ENCODE measurements at places on chromosomes 5 and 9.

DNA sequence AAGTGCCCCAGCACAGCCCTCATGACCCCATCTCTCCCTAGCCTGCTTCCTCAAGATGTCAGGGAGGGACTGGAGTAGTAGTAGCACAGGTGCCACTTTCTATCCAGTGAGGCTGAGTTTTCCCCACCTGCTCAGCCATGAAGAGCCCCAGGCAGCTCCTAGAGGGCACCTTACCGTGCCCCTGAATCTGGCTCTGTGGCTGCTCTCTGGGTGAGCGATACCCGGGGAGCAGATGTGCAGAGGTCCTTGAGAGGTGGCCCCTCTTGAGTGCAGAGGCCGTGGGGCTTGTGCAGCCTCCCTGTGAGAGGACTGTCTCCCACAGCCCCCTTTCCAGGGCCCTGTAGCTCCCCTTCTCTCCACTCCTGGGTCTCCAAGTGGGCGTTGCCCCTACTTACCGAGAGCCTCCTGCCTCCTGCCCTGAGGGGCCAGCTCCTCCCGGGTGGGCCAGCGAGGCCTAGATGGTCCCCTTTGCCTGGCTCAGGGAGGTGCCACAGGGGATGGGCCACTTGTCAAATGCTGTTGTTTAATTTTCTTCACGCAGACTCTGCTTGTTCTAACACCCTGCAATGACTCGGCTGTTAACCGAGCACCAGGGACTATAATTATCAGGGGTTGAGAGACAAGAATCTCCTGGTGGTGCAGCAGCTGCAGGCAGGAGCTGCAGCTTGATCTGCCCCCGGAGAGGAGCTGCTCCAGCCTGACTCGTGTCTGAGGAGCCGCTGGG lies 29.6 kb upstream of the PITX1 start:
- DNase-seq = no peak

DNA sequence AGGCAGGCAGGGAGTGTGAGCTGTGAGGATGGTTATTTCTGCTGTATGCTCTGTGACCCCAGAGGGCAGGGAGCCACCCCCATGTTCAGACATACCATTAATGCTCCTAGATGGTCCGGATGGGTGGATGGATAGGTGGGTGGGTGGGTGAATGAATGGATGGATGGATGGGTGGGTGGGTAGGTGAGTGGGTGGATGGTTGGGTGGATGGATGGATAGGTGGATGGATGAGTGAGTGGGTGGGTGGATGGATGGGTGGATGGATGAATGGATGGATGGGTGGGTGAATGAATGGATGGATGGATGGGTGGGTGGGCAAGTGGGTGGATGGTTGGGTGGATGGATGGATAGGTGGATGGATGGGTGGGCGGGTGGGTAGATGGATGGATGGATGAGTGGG lies 63.4 kb upstream of the BARHL1 start:
- DNase-seq = no peak

DNA sequence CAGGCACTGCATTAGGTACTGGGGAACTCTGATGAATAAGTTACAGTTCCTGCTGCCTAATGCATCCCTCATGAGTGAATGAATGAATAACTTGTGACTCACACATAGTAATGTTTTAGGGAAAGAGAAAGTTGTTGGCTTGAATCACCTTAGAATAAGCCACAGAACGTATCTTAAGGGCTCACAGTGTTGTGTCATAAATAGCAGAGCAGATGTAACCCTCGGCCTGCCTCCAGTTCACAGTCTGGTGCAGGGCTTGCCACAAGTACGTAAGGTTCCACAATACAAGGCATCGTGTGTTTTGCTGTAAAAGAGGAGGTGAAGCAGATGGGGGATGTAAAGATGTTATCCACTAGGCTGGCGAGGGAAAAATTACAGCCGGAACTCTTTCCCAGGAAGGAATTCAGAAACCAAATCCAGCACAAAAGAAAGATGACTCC lies 218.7 kb downstream of the TRPM3 start:
- no peak for DNase-seq

GRCh38 chr5:172714491-172715420 lies 56.2 kb downstream of the DUSP1 start:
- DNase-seq = peak; percentile 89

GRCh38 chr9:32992595-32993238 lies 8.7 kb downstream of the APTX start:
- DNase-seq = no peak

- DNase-seq = no peak
These were observed 31.9 kb downstream of the ARSB start for GRCh38 chr5:78953092-78953800.

- no peak for DNase-seq
These were observed 17.9 kb upstream of the C5orf47 start for GRCh38 chr5:173970878-173971650.

GRCh38 chr9:137315581-137316011 lies 13.5 kb upstream of the NRARP start:
- DNase-seq = no peak

DNA sequence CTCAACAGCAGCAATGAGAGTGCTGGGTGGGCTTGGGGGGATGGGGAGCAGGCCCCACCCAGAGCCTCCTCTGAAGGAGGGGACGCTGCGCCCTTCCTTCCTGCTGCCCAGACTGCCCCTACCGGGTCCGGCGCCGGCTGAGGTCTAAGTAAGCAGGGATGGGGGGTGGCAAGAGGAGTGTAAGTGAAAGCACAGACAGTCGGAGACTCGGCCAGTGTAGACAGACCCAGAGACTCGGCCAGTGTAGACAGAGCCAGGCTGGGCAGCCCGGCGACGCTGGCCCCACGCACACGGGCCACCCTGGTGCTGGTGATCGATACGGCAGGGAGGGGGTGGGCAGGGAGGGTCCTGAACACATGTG lies 7.4 kb upstream of the ENTPD8 start:
- DNase-seq = peak; percentile 11

DNA sequence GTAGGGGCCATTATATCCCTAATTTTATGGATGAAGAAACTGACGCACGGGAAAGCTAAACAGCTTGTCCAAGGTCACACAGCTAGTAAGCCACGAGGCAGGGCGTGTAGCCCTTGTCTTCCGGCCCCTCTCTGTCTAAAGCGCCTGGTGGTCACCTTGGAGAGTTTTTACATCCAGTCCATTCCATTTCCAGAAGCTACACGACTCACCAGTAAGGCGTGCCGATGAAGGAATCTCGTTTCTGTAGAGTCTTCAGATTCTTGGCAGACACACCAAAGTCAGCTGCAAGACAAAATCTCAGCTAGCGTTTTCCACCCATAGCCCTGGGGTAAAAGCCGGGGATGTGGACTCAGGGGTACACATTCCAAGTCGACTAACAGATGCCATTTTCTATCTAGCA lies 80.5 kb downstream of the STK10 start:
- DNase-seq = no peak

GRCh38 chr5:143671674-143672569 lies 140.0 kb upstream of the HMHB1 start:
- no peak for DNase-seq

DNA sequence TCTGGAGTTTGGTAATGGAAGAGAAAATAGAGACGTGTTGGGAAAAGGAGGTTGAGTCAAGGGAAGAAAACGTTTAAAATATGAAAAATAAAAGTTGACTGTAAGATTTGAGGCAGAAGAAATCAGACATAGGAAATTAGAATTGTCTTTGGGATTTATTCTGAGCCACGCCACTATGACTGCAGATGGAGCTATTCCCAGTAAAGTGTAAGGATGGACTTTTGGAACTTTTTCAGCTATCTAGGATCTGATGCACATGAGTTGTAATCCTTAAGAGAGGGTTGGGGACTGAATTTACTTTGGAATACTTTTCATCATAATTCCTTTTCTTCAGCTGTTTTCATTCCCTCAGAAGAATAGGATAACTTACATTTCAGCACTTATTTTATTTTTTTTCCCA lies 336.7 kb downstream of the FAM170A start:
- no peak for DNase-seq

DNA sequence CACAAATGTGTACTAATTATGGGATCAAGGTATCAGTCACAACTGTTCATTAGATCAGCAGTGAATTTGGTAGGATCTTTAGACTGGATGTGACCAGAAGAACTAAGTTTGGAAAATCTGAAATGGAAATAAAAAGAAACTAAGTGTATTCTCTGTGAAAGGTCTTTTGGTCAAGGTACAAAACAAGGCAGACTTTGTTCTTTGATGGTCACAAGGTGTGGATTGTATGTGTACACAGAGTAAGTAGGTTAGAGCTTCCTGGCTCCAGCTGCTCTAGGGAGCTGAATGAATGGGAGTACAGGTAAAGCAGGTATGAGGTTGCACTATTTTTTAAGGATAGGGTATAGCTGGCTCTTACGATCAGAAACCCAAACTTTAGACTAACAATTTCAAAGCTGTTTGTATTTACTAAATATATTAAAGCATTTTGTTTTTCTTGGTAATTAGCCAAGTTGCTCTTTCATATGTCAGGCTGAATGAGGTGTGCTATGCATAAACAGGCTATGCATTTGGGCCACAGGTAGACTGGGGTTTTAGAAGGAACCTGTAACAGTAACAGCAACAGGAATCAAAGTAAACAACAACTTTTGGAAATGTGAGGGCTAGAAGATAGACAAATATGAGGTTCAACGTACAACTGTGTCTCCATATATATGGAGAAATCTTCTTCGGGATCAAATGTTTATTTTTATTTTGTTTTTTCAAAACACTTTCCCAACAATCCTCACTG lies 32.5 kb downstream of the FAM169A start:
- DNase-seq = no peak

- DNase-seq = no peak
These were observed 37.2 kb upstream of the HNRNPA0 start for GRCh38 chr5:137791387-137791786.

- DNase-seq = peak; percentile 62
These were observed 571 bp downstream of the PPIC start for GRCh38 chr5:123035918-123036390.

- DNase-seq = no peak
These were observed 85.4 kb downstream of the IRX2 start for GRCh38 chr5:2666081-2666480.

DNA sequence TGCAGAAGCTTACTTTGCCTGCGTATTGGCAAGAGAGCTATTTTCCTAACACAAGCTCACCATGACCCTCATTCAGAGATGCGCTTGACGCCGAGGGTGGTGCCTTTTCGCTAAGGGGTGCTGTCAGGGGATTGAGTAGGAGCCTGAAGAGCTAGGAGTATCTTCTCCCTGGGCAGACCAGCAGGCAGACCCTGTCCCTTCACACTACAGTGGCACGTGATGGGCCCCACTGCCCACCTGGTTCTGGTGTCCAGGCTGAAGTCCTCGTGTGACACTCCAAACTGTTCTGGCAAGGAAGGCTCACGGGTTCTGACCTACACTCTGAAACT lies 198.3 kb downstream of the AUH start:
- DNase-seq = no peak

GRCh38 chr5:144598451-144599068 lies 427.9 kb downstream of the KCTD16 start:
- peak; percentile 49 for DNase-seq

DNA sequence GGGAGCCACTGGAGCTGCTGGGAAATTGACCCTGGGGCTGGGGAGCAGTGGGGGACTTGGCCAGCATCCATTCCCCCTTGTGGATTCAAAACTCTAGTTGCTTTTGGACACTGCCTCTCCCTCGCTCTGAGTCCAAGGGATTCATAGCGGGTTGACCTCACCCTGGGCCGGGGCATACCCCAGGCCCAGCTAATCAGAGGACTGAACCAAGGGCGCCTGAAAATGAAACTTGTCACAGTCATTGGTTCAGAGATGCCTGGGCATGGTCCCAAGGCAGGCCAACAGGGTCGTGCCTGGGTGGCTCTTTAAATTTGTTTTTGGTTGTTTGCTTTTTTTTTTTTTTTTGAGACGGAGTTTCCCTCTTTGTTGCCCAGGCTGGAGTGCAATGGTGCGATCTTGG lies 22.6 kb downstream of the STK10 start:
- no peak for DNase-seq

GRCh38 chr5:176677209-176677939 lies 30.1 kb downstream of the TSPAN17 start:
- no peak for DNase-seq

- no peak for DNase-seq
These were observed 194.3 kb downstream of the PALM2AKAP2 start for GRCh38 chr9:109974143-109974917.

DNA sequence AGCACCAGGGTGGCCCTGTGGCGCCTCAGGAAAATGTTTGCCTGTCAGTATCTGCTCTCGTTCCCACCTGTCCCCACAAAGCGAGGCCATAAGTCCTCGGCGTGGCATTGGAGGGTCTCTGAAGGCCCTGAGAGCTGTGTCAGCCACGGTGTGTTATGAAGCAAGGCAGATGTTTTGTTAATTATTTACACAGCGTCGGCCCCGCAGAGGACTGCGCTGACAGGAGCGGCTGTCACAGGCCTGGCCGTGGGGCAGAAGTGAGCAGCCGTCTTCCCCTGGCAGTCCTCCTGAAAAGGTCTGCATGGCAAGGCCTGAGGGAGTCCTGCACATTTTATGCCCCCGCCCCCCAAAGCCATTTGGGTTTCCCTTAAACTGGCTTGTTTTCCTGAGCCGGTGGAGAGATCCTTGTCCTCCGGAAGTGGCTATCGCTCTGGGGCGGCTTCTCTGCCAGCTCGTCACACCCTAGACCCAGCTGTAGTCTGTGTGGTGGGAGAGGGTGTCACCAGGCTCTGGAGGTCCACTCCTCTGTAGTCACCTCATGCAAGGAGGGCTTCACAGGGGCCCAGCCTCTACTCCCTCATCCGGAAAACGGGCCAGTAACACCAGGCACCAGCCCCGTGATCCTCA lies 6.2 kb downstream of the NEK6 start:
- DNase-seq = no peak

- no peak for DNase-seq
These were observed 2.7 kb upstream of the CLPTM1L start for GRCh38 chr5:1347571-1347970.

DNA sequence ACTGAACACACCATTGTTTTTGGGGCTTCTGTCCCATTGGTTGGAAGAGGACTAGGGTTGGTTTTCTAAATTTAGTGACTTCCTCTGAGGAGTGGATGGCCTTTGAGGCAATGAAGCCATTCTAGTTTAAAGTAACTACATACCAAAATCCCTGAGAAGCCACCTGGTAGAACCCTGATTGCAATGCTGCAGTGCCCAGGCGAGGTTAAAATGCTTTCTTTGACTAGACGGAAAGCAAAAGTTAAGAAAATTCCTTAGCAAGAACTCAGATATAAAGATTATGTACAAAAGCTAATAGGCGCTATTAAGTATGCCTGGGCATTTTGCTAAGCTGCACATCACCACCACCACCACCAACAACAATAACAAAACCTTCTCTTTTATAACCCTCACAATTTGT lies 20.6 kb downstream of the GLRX start:
- DNase-seq = no peak

DNA sequence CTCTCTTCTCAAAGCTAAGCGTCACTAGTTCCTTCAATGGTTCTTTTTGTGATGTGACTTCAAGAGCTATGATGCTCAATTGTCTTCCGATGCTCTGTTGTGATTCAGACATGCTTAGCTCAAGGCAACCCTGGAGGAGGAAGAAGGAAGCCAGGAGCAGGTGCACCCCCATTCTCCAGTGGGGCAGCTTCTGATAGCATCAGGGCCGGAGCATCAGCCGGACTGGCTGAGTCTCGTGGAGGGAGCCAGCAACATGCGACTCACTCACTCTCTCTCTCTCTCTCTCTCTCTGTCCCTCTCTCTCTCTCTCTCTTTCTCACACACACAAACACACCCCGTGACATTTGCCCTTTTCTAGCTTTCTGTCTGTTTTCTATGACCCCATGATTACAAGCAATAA lies 140.2 kb downstream of the HSD17B3 start:
- no peak for DNase-seq

Measured in heart left ventricle (tissue), 16 donors.